RWPE2 (cell line): ENCODE measurements at places on chromosomes 2 and 18.

DNA sequence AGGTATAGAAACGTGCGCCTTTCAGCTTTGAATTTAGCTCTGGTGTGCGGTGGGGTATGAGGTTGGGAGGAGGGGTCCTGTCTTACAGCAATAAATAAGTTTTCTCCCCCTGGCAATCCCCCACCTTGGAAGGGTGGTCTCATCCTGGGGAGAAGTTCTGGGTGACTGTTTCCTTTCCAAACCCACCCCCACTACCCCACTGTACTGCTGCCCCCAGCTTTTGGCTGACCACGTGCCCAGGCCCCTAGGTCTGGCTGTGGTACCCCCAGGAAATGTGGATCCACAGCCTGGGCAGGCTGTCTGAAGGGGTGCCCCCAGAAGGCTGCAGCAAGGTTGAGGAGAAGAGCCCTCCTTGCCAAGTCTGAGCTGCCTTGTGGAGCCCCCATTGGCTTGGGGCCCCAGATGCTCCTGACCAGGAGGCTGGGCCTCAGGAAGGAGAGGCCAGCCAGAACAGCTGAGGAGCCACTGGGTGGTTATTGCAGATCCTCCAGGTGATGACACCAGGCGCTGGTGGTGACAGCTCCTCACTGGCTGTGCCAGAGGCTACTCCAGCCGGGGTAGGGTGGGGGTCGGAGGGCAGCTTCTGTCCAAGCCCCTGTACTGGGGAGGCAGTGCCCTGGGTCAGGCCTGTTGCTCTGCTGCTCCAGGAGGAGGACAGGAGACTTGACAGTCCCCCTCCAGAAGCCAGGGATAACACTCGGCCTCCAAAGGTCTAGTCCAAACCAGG is 24.2 kb downstream of the CCT7 start:
- no peak for DNase-seq

DNA sequence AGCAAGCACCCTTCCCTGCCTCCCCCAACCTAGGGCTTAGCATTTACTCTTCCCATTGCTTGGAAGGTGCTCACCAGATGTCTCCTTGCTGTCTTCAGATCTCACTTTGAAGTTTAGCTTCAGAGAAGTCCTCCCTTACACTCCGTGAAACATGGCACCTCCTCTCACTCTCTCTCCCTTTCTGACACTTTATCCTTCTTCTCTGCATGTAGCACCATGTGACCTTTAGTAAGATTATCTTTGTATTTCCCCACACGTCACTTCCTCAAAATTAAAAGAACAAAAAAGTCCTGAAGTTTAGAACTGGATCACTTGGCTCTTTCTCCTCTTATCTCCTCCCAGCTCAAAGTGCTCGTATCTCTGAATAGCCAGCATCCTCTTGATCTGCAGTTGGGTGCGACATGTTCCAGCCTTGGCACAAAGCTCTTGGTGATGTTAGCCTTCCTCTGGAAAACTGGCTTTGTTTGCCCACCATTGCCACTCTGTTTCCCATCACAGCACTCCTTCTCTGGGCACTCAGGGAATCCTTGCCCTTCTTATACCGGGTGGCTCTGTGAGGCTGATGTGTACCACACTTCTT is 40.6 kb upstream of the EPAS1 start:
- DNase-seq = no peak

- DNase-seq = no peak
These were observed 594.4 kb upstream of the ID2 start for GRCh38 chr2:8087480-8087840.

DNA sequence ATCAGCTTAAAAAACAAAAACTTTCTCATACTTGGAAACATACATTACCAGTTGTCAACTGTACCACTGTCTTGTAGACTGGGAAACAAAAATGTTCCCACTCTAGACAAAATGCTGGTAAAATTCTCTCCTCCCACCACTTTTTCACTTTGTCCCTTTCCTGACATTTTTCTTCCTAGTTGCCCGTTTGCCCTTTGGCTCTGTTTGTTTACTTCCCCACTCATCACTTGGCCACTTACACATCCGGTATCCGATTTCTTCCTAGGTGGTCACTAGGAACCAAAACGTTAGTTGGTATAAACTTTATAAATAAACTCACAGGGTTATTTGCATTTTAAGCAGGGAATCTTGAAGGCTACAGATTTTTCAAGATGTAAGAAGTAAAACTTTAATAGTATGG is 84.9 kb downstream of the METTL4 start:
- no peak for DNase-seq

DNA sequence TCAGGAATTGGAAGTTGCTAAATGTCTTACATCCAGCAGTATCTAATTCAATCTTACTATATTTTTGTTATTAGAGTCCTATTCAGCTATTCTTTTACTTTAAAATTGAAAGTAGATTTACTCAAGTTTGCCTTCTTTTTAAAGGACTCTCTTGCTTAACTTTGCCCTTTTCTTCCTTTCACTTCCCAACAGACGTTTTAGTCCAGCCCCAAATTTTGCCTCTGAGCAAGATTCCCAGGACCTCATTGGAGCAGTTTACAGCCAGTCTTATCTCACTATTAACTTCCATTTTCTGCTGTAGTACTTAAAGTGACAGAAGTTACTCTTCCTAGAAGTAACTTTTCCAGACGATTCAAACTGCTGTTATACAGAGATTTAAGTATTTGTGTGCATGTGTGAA is 1.7 kb upstream of the PRKD3 start:
- no peak for DNase-seq

- no peak for DNase-seq
These were observed 257.2 kb downstream of the TXNL1 start for GRCh38 chr18:56381196-56381595.

- DNase-seq = no peak
These were observed 139.6 kb downstream of the CABLES1 start for GRCh38 chr18:23274638-23275482.

DNA sequence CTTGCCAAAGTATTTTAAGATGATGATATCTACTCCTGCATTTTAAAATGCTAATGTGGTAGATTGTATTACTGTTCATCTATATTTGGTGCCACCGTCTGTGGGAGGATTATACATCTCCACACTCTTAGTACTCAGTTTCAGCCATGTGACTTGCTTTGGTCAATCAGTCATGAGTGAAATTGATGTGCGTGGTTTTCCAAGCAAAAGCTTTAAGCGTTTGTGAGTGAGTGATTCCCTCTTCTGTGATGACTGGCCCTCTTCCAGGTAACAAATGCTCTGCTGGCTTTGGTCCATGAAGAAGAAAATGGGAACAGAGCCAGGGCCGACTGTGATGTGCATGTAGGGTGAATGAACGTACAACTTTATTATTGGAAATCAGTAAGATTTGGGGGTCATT is 330.4 kb downstream of the LPIN1 start:
- no peak for DNase-seq
